ENCODE measurements at places on chromosomes 3 and 15.

DNA sequence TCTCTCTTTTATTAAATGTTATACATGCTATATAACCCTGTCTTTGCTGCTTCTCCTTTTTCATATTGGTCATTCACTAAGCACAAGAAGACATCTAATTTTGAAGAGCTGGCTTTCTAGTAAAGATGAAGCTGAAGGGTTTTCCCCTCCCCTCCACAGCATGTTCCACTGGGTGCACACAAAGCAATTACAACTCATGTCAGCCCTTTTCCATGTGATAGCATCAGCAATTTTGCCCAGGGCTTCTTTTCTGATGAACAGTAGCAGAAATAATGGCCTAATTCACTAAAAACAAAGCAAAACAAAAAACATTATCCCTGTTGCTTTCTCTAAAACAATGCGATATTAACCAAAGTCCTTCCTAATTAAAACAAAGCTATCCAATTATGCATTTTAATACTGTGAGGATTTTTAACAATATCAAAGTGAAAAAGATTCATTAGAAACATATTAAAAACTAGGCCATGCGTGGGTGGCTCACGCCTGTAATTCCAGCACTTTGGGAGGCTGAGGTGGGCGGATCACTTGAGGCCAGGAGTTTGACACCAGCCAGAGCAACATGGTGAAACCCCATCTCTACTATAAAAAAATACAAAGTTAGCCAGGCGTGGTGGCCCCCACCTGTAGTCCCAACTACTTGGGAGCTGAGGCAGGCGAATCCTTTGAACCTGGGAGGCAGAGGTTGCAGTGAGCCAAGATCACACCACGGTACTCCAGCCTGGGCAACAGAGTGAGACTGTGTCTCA lies 12.2 kb upstream of the PIK3R4 start:
- DNase-seq = no peak

GRCh38 chr3:19016851-19017250 lies 131.5 kb upstream of the KCNH8 start:
- DNase-seq = no peak

DNA sequence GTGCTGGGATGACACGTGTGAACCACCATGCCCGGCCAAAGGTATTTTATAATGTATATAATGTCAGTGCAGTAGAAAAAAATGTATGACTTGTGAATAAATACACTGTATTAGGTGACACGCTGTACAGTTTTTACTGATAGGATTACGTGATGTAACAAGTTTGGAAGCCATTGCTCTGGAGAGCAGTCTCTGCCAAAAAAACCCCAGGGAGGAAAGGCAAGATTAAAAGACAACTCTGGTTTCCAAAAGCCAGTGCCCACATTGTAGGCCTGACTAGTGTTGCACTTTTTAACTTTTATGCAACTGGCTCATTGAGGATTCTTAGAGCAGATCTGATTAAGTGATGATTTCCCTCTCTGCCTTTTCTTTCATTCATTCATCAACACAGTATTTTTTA lies 62.0 kb upstream of the SLC2A2 start:
- DNase-seq = no peak

DNA sequence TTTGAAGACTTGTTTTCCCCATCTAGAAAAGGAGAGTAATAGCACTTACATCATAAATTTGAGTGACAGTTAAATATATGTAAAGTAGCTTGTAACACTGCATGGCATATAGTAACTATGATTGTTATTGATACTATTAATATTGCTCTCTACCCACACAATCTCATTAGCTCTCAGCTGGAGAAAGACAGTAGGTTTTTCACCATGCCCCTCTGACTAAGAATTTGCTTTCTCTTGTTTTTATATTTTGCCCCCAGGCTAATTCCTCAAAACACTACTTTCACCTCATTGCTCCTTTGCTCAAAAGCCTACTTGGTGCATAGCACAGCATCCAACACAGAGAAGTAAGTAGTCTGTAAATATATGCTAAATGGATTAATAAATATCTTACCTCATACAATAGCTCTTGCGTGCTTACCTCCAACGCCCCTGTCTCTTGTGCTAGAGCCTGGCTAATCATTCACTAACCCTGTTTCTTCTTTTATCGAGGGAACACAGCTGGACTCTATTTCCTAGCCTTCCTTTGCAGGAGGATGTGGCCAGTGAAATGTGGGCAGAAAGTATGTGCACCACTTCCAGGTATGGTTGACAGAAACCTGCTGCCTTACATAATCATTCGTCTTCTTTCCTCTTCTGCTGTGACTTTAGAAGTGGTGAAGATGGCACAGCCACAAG lies 190.0 kb downstream of the PLCH1 start:
- DNase-seq = no peak

- no peak for DNase-seq
These were observed 62.5 kb downstream of the VPS13C start for GRCh38 chr15:61997786-61998185.

- no peak for DNase-seq
These were observed 384.5 kb upstream of the NECTIN3 start for GRCh38 chr3:110687138-110687537.

GRCh38 chr3:50293079-50293801 lies 1.0 kb upstream of the IFRD2 start:
- DNase-seq = no peak

- DNase-seq = no peak
These were observed 567.7 kb upstream of the TBL1XR1 start for GRCh38 chr3:177764933-177765332.

DNA sequence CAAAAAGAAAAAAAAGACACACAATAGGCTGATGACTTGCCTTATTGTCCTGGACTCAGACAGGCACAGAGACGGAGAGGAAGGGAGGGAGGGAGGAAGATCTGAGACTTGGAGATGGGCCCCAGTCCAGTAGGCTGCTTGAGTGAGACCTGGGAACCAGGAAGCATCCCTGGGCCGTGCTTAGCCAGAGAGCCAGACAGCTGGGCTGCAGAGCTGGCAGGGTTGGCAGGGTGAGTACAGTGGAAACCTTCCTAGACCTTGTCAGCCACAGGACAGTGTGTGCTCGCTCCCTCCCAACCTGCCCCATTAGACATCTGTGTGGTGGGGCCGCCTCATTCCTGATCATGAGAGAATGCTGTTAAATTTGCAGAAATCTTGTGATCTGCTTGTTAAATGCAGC lies 107.9 kb upstream of the ALDH1A3 start:
- DNase-seq = no peak

DNA sequence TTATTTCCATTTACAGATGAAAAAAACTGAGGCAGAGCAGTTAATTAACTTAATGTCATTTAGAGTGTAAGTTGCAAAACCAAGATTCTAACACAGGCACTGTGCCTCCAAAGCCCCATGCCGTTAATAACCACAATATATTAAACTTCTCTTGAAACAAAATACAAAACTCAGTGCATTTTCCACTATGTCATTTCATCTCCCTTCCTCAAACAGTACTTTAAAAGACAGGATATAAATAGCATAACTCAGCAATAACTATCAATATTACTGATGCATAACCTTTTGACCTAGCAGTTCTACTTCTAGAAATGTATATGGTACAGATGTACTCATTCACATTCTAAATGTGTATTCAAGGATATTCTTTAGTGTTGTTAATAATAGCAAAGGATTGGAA lies 5.1 kb upstream of the TASOR start:
- no peak for DNase-seq

DNA sequence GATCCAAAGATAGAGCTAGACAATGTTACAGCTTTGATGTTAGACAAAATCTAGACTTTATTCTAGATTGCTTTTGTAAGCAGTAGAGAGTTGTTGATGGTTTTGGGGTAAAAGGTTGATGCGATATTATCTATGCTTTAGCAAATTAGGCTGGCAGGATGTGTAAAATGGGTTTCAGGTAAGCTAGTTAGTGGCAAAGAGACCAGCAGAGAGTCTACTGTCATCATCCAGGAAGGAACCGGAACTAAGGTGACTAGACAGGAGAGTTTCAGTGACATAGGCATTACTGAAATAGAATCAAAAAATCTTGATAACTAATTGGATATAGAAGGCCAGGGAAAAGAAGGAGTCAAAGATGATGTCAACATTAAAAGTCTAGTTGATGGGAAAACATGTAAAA lies 11.1 kb downstream of the OR5K2 start:
- no peak for DNase-seq

DNA sequence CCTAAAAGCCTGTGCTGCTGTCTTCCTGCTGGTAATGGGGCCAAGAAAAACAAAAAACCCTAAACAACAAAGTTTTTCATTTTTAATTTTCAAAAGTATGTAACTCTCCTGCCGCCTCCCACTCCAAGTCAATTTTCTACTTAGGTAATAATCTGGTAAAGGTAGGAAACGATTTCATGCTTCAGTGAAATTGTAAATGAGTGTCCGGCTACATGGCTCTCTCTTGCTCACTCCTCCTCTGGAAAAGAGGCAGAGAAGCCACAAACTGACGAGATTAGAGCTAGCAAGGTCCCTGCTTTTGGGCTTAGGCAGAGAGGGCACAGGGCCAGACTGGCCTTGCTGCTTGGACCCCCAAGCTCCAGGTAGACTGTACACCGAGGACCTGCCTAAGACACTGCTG lies 23.5 kb downstream of the KLHL25 start:
- DNase-seq = no peak

DNA sequence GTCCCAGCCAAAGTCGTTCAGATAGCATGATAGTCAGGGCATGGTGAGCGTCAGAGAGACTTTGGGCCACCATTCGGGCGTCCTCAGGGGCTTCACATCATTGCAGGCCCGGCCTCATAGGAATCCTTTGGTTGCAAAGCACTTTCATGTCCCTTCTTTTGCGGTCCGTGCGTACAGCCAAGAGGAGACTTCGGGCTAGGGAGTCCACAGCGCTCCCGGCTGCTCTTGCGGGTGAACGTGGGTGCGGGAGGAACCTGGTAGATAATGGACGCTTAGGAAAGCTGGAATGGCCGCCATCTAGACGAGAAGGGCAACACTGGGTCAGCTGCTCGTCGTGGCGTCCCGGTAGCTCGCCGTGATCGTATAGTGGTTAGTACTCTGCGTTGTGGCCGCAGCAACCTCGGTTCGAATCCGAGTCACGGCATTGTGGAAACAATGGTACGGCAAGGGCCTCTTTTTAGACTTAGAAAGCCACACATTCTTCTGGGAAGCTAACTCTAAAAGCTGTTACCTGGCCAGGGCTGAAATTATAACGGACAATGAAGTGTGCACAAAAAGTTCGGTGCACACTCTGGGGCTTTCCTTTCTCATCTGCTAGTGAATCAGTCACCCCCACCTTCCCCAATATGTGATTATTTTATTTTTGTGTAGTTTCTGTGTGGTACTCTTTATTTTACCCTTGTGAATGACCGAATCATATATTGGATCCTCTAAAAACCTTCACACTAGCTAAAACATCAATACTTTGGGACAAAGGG lies 13.2 kb upstream of the SHF start:
- peak; percentile 82 for DNase-seq

DNA sequence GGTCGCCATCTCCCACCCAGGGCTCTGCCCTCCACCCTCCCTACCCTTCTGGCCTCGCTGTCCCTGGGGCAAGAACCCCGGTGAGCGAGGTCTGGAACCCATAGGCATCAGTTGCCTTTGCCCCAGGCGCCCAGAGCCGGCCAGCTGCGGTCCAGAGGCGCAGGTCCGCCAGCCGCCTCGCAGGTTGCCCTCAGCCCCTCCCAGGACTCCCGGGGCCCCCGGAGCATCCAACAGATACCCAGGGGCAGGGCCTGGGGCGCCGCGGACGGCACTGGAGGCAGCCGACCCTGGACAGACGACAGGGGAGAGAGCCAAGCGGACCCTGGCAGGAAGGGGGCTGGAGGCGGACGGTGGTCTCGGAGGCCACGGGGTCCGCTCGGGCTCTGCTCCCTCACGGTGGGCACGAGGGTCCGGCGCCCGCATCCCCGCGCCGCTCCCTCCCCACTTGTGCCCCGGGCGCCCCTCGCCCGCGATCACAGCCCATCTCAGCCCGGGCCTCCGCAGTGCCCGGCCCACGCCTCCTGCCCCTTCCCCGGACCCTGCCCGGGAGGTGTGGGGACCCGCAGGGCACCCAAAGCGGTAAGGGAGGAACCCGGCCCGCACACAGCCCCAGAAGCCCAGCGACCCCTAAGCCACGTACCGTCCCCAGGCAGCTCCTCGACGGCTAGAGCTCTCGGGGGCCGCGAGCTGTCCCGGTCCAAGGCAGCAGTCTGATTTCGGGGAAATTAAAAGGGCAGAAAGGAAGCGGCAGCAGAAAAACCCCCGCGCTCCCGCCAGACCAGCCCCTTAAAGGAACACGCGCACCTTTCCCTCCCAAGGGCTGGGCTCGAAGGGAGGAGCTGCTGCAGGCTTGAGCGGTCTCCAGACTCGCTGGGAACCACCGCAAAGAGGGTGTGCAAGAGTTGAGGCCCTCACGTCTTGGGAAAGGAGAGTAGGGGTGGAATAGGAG lies at the start of gene HAPLN3:
TSS of gene HAPLN3 (minus strand) at position 726 of the 949 bp plus-strand sequence. CDS start 8,246 bp downstream, outside the sequence.
- DNase-seq = peak; percentile 24

GRCh38 chr3:150135287-150135721 lies 164.6 kb upstream of the PFN2 start:
- DNase-seq = no peak

- DNase-seq = peak; percentile 51
These were observed 126.4 kb downstream of the SHQ1 start for GRCh38 chr3:72721683-72722381.

- DNase-seq = no peak
These were observed 184.6 kb upstream of the TRIM42 start for GRCh38 chr3:140493271-140493670.

Data from brain (organoid and tissue), 16 donors.